GM12878 (cell line): ENCODE measurements at places on chromosomes 1 and 21.

GRCh38 chr1:222928212-222928611 is 113.4 kb downstream of the DISP1 start:
- DNase-seq: no peak

GRCh38 chr1:176670853-176671252 is 207.9 kb downstream of the PAPPA2 start:
- DNase-seq: no peak

GRCh38 chr1:231818337-231818736 is 191.7 kb downstream of the DISC1 start:
- DNase-seq: no peak

DNA sequence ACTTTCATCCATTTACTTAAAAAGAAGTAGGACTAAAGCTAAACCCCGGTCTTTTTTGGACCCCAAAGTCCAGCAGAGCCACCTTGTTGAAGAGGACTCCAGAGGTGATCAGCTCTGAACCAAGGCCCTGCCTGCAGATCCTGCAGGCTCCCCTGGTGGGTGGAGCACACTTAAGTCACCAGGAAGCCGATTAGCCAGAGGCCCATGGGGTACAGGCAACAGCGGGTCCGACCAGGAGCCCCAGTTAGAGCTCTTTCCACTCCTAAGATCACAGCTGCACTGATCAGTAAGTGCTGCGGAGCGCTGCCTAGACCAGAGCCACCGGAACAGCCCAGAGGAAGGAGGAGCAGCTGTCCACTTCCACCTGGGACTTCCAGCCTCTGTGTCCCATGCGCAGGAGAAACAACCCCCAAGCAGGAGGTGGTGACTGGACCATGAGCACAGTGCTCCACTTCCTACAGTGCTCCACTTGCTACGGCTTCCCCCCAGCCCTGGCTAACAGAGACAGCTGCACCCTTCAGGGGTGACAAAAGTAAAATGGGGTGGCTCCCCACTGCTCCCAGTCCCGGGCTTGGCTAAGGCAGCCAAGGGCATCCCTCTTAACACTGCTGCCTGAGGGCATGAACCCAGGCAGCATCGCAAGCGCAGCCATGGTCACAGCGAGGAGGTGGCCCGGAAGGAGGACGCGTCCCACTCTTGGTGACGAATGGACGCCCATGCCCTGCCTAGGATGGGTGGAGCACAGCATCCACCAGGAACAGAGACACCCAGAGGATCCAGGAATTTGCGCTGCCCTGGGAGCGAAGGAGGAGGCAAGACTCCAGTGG is 58.0 kb downstream of the NPHP4 start:
- no peak for DNase-seq
